ENCODE measurements at places on chromosomes 2 and 18.

- no peak for DNase-seq
Observed at GRCh38 chr2:15780912-15781574, 159.3 kb upstream of the MYCN start.

DNA sequence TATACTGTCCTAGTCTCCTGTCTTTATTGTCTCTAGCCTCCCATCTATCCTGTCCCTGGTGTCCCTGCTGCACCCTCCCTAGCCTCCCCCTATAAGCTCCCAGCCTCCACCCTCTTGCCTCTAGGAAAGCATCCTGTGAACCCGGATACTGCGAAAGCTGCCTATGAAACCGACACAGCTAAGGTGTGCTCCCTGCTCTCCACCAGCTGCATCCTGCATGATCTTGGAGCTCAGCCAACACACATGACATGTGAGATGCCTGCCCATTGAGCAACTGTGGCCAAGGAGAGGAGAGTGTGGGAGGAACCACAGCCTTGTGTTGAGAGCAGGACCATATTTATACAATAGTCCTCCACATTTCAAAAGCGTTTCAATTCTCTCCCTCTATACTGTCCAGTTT is 187.1 kb downstream of the ZBTB7C start:
- peak; percentile 12 for DNase-seq

GRCh38 chr2:222930862-222931261 is 70.0 kb downstream of the ACSL3 start:
- DNase-seq, result no peak

GRCh38 chr2:86035376-86035882 is 70.3 kb downstream of the POLR1A start:
- DNase-seq, result no peak

GRCh38 chr2:43267381-43267780 is 41.0 kb upstream of the ZFP36L2 start:
- no peak for DNase-seq
